CD4-positive, alpha-beta T cell treated with Interleukin-4 for 4 hours (primary cell): ENCODE measurements at places on chromosomes 11 and 22.

- DNase-seq: peak; percentile 2
Observed at GRCh38 chr11:65014726-65015227, 817 bp downstream of the ARL2 start.

DNA sequence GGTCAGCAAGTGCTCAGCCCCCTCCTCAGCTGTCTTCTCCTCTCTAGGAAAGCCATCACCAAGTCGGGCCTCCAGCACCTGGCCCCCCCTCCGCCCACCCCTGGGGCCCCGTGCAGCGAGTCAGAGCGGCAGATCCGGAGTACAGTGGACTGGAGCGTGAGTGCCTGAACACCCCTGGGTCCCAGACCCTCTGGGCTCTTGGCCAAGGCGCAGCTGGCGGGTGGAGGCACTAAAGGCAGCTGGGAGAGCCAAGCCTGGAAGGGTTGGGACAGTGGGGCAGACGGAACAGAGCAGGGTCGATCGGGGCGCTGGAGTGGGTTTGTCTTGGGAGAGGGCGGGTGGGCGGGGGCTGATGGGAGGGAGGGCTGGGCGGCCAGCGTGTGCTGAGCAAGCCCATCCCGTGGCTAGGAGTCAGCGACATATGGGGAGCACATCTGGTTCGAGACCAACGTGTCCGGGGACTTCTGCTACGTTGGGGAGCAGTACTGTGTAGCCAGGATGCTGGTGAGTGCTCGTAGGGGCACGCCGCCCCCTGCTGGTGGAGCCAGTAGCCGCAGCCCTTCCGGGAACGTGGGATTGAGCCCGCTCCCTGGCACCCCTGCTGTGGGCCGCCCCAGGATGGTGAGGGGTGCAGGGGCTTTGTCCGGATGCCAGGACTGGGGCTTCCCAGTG, 14.1 kb upstream of the MDK start:
- peak; percentile 71 for DNase-seq

GRCh38 chr22:23557036-23557435, 23.1 kb downstream of the IGLL1 start:
- no peak for DNase-seq

DNA sequence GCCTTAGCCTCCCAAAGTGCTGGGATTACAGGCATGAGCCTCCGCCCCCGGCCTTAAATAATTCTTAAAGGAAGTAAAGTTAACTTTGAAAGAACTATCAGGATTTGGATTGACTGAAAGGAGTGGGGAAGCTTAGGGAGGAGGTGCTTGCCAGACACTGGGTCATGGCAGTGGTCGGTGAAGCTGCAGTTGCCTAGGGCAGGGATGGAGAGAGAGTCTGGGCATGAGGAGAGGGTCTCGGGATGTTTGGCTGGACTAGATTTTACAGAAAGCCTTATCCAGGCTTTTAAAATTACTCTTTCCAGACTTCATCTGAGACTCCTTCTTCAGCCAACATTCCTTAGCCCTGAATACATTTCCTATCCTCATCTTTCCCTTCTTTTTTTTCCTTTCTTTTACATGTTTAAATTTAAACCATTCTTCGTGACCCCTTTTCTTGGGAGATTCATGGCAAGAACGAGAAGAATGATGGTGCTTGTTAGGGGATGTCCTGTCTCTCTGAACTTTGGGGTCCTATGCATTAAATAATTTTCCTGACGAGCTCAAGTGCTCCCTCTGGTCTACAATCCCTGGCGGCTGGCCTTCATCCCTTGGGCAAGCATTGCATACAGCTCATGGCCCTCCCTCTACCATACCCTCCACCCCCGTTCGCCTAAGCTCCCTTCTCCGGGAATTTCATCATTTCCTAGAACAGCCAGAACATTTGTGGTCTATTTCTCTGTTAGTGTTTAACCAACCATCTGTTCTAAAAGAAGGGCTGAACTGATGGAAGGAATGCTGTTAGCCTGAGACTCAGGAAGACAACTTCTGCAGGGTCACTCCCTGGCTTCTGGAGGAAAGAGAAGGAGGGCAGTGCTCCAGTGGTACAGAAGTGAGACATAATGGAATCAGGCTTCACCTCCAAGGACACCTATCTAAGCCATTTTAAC, at the start of gene NNMT:
TSS of gene NNMT (plus strand) at position 724 of the 929 bp plus-strand sequence. CDS start at position 882, 158 bp downstream.
- no peak for DNase-seq

GRCh38 chr11:46183819-46184218, 62.6 kb upstream of the PHF21A start:
- DNase-seq: no peak

- DNase-seq: no peak
Observed at GRCh38 chr11:70532066-70532440, 133.7 kb downstream of the CTTN start.

- DNase-seq: no peak
Observed at GRCh38 chr11:104113541-104113940, 50.4 kb downstream of the PDGFD start.

GRCh38 chr22:30226192-30226832, 20.2 kb downstream of the LIF start:
- DNase-seq: no peak

GRCh38 chr11:72930008-72930407, 115.8 kb downstream of the ATG16L2 start:
- no peak for DNase-seq
